Activated gamma-delta T cell treated with Interleukin-2 at 50 U/mL for 16 hours (primary cell): ENCODE measurements at places on chromosomes 3 and 15.
A peak's percentile ranks its signal among the peaks of the same experiment; 100 is the strongest.

DNA sequence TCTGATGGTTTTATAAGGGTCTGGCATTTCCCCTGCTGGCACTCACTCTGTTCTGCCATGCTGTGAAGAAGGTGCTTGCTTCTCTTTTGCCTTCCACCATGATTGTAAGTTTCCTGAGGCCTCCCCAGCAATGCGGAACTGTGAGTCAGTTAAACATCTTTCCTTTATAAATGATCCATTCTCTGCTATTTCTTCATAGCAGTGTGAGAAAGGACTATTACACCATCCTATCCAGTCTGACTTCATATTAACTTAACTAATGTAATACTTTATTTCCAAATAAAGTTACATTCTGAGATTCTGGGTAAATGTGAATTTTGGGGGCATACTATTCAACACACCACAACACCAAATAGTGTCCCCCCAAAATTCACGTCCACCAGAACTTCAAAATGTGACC is 22.2 kb upstream of the MAP3K13 start:
- no peak for DNase-seq

DNA sequence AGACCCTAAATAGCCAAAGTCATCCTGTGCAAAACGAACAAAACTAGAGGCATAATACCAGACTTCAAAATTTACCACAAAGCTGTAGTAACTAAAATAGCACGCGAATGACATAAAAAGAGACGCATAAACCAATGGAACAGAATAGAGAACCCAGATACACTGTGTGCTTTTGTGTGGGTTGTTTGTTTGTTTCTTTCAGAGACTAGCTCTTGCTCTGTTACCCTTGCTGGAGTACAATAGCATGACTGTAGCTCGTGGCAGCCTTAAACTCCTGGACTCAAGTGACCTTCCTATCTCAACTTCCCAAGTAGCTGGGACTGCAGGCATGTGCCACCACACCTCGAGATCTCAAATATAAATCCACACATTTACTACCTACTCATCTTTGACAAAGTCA is 1314.6 kb upstream of the GBE1 start:
- no peak for DNase-seq

DNA sequence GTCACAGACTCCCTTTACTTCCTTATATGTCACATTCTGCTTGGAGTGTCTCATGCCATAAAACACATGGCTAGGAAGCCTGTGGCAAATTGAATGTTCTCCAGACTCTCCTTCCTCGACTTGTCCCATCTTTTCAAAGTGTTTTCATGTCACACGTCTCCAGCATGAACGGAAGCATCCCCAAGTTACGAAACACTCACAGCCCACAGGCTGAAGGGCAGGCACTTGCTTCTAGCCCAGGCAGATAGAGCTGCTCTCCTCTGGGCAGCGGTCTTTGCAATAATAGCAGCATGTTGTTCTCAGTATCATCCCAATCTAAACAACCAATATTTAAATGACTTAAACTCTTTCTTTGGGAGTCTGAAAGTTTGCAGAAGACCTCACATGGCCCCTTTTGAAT is 85.3 kb upstream of the ADAMTS9 start:
- no peak for DNase-seq

GRCh38 chr3:69180869-69181591 is 58.6 kb upstream of the LMOD3 start:
- no peak for DNase-seq

DNA sequence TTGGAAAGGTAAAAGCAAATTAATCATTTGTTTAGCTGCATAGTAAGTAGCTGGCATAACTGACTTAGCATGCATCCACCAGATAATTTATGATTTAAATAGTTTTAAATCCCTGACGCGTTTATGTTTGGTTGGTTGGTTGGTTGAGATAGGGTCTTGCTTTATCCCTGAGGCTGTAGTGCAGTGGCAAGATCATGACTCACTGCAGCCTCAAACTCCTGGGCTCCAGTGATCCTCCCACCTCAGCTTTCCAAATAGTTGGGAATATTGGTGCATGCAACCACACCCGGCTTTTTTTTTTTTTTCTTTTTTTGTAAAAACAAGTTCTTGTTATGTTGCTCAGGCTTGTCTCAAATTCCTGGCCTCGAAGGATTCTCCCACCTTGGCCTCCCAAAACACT is 263.4 kb downstream of the MCTP2 start:
- DNase-seq = no peak

DNA sequence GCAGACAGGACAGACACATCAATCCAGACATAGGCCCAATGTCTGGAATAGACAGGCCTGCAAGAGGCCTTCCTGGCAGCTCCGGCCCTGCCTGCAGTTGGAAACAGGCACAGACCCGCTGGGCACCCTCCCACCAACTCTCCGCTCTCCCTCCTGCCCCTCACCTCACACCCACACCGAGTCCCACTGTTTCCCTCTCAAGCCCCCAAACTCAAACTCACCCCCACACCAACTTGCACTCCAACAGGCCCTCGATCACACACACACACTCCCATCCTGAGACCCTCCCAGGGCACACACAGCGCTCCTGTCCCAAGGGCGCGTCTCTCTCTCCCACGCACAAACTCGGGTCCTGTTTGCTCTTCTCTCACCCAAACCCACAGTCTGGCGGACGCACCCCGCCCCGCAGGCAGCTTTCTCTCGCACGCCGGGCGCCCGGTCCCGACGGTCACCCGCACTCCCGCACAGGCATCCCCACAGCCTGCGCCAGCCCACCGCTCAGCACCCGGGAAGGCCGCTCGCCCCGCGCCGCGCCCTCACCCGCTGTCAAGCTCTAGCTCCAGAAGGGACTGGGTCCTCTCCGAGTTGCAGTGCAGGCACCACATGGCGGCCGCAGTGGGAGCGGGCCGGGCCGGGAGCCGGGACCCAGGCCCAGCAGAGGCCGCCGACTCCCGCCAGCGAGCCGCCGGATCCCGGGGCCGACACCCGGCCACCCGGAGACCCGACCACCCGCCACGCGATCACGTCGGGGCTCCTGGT is 106.2 kb downstream of the IQSEC1 start:
- DNase-seq = no peak

DNA sequence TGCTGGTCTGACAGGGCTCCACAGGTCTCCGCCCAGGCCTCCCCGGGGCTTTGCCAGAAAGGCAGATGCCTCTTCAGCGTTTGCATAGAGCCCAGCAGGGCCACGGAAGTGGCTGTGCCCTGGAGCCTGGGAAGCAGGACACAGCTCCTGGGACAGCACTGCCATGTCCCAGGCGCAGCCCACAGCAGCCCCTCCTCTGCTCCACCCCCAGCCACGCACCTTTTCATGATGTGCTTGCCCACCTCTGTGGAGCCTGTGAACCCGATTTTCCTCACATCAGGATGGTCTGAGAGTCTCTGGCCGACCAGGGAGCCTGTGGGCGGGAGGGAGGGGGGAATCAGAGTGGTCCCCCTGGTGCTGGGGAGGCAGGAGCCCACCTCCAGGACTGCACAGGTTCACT is 33.9 kb upstream of the SLC41A3 start:
- DNase-seq = no peak

DNA sequence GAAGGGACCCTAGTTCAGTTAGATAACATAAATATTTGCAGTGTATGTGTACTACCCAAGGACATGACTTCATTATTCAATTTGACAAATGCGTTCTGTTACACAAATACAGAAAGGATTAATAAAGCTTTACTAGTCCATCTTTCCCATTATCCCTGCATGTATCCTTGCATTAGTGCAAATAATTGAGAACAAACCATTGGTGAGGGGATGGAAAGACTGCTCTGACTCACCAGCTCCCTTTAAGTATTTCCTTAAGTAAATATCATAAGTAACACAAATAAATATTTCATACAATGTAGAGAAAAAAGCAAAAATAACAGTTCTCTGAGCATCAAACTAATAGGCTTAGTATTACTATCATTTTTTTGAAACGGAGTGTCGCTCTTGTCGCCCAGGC is 1.9 kb upstream of the GPD1L start:
- no peak for DNase-seq

- no peak for DNase-seq
These were observed 41.8 kb downstream of the ITGA11 start for GRCh38 chr15:68389936-68390817.

- DNase-seq = no peak
These were observed 8.4 kb upstream of the PLA1A start for GRCh38 chr3:119589102-119589773.

DNA sequence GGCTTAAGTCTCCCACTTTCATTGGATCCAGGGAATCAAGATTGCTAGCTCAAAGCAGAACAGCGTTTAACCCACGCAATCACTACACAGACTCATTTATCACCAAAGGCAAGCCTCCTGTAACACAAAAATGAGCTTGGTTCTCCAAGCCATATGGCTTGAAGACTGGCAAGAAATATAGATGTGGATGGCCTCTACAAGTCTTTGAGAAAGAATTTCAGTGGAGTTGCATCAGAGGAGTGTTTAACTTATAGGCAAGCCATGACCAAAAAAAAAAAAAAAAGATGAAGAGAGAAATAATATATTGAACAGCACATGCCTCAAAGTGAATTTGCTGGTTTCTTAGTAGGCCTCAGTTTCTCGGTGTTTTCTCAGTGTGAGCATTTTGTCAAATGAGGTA is 27.3 kb downstream of the PDZRN3 start:
- DNase-seq = no peak

- DNase-seq = no peak
These were observed 1.9 kb downstream of the UBR1 start for GRCh38 chr15:43103907-43104306.

DNA sequence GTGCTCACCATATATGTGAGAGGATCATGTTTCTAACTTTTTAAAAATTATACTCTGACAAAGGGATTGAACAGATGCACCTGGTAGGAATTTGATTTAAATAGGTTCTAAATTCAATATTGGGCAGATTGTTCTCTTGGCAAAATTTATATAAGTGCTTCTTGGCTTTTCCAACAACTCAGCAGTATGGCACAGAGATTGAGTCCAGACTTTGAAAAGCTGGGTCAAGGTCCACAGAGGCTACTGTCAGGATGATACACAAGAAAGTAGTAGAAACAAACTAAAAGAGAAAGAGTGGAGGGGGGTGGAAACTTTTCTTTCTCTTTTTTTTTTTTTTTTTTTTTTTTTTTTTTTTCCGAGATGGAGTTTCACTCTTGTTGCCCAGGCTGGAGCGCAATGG is 203.2 kb upstream of the ADAMTS9 start:
- DNase-seq = no peak

DNA sequence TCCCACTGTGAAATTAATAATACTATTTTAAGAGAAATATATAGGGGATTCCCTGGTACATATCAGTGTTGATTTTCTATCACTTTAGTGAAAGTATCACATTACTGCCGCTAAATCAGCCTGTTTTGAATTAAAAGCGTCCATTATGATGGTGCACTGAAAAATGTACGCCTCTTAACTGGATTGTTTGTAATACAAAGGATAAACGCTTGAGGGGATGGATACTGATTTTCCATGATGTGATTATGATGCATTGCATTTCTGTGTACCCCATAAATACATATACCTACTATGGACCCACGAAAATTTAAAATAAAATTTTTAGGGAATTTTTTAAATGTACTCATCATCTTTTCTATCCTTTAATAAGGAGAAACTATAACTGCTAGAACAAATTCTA is 478.6 kb downstream of the MAGI1 start:
- no peak for DNase-seq

DNA sequence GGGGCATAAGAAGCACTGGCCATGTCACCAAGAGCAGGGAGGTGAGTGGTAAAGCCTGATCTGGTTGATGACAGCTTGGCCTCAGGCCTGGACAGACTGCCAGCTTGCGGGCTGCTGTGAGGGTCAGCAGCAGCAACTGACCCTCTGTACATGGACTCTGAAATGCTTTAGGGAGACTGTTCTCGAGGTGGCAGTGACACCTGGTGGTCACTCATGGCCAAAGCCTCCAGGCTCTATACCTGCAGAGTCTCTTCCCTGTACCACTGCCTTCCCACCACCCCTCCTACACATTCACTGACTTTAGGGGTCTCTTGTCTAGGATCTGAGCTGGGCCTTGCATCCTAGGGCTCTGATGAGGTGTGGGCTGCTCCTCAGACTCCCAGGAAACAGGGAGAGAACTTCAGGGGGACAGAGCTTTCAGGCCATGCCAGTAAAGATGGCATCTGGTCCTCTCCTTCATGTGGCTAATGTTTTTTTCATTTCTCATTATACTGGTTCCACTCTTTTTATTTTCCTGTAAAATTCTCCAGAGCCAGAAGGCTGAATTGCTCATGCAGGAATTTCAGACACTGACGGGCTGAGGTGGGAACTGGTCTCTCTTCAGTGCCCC is 17.2 kb upstream of the TIMP4 start:
- DNase-seq = no peak

- DNase-seq = no peak
These were observed 582.0 kb upstream of the SEMA6D start for GRCh38 chr15:47135267-47135666.

DNA sequence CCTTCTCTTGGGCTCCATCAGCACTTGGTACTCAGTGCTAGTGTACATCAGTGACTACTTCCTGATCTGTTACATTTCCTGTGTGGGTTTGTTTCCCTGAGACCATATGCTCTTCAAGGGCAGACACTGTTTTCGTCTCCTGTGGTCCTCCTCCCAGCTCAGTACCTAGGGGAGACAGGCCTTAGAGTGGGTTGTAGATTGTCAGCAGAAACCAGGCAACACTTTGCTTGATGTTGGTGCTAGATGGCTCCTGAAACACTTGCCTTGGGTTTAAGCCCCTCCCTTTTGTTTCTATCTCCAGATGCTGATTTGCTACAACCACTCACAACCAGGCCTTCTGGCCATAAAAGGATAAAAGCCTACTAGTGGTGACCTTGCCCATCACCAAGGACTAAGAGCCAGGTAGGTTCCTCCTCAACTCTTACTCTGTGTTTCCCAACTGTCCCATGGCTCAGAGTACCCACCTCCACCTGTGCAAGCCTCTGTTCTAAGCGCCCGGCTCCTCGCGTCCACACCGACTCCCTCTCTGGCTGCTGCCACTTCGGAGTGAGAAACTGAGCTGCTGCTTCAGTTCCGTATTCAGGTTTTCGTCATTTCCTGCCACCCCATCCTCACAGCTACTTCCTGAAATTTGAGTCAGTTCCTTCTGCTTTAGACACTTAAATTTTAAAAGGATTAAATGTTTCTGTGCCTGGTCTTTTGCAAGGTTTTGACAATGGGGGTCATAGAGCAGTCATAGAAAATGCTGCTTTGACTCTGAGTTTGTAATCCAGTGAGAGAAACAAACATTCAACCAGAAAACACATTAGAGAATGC is at the start of gene HCLS1:
HCLS1 (minus strand) TSS at position 548 of the 816 bp plus-strand sequence. CDS start 2,556 bp downstream, outside the sequence.
- peak; percentile 61 for DNase-seq

GRCh38 chr15:39193611-39194010 is 387.3 kb upstream of the THBS1 start:
- DNase-seq = no peak

GRCh38 chr15:82986442-82986780 is 401 bp downstream of the RAMAC start:
- DNase-seq = no peak

DNA sequence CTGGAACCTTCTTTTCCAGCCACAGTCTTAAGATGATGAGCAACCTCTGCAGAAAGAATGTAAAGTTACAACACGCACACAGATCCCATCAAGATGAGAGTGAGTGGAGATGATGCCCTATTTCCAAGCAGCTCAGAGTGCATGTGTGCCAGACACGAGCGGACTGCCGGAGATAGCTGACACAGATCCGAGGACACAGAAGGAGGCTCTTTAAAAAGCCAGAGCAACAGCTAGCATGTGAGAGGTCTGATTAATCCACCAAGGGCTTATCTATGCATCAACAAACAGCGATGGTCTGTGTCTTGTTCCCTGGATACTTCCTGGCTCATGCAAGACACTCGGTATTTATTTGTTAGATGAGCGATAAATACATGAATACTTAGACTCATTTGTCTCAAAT is 128.6 kb upstream of the DLG1 start:
- DNase-seq = no peak
